Stimulated activated CD4-positive, alpha-beta T cell treated with anti-CD3 and anti-CD28 coated beads, Interleukin-15, amount 100 ng/mL, for 48 hours (primary cell): ENCODE measurements at places on chromosomes 7 and 10.

DNA sequence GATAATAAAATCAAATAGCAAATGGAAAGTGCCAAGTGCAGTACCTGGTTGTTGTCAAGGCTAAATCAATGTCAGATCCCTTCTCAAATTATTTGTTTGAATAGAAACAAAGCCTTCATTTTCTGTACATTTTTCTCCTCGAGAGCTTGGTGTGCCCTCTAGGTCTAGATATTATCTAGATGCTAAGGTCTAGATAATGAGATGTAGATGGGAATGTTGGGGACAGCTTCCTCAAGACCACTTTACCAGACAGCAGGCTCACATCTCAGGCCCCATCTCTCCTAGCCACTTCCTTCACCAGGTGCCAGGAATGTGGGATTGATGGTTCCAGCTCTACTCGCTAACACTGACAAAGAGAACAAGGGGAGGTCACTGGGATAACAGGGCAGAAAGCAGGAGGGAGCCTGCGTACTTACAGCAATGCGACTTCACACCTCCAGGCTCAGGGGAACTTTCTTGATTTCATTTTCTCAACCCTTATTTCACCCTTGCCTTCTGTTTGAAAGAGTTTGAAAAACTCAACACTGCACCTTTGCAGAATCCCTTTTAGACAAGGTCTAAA lies 451.4 kb upstream of the VSTM2A start:
- no peak for DNase-seq

DNA sequence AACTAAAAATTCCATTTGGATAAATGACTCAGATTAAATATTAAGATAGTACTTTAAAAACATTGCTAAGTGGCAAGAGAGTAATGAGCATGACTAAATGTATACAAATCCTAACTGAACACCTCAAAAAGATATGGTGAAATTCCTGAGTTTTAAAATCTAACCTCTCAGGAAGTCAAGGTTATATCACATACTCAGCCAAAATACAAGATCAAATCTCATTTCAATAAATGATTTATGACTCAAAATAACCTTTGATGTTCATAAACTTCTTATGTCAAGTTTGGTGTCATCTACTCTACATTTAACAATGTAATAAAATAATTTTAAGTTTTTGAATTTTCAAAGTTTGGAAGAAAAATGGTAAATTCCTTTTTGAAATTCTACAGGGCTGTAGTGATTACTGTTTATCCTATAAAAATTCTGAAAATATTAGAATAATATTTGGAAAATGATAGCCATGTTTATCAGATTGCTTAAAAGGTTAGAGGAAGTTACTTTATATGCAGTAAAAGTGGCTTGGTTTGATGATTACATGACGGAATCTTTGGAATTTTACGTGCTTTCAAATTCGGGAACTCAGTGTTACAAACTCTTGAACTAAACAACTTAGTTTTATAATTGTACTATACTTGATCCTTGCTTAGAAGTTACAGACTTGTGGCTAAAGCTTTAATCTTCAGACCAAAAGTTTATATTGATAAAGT lies 43.7 kb downstream of the ASZ1 start:
- no peak for DNase-seq

DNA sequence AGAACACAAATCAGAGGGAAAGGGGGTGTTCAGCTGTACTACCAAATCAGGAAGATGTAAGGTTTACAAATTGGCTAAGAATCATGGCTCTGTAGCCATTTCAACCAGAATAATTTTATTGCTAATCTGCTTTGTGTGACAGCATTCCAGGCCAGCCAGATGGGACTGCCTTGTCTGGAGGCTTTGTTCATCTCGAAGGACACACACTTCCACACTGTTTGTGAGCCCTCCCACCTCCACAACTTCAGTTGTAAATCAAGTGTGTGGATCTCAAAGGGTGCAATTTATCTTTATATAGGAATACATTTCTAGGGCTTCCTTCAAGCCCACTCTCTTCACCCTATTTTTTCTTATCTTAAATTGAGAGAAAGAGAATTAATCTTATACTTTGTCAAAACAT lies 6.9 kb upstream of the OIT3 start:
- no peak for DNase-seq

DNA sequence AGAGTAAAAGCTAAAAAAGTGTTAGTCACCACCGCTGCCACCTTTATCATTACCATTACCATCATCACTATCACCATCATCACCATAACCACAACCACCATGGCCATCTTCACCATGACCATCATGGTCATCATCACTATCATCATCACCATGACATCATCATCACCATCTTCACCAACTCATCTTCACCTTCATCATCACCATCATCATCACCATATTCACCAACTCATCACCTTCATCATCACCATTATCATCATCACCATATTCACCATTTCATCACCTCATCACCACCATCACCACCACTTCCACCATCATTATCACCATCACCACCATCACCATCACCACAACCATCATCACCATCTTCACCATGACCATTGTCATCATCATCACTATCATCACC lies 46.5 kb upstream of the PDGFA start:
- no peak for DNase-seq

GRCh38 chr7:75762350-75762917 lies 9.6 kb downstream of the CCL26 start:
- DNase-seq = no peak

GRCh38 chr10:66926841-66927240 lies 1.0 kb downstream of the LRRTM3 start:
- no peak for DNase-seq

DNA sequence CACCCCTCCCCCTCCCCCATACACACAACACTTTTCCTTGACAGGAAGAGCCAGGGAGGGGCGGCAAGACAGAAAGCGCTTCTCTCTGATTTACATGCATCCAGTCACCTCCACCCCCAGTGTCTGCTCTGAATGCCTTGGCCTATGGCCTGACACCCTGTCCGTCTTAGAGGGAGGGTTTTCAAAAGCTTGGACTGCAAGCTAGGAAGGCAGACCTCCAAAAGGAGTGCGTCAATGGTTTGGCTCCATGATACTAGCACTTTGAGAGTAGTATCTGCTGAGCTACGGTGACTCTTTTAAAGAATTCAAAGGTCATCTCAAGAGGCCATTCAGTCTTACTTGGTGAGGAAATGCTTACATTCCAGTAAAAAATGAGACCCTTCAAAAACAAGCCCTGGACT lies 20.3 kb upstream of the PAX2 start:
- no peak for DNase-seq

DNA sequence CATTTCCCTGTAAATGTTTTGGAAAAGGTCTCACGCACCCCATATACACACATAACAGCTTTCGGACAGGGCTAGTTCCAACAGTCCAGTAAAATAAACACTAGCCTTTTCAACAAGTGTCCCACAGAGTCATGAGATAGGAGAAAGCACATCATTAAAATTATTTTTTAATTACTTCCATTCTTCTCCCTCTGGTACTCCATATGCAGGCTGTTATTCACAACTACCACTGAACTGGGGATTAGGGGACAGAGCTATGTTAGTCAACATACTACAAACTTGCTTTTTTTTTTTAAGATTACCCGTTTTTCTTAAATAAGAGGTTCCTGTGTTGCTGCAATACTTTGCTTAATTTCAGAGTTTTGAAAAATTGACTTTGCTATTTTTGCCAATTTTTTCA lies 576.6 kb upstream of the KCND2 start:
- DNase-seq = no peak

DNA sequence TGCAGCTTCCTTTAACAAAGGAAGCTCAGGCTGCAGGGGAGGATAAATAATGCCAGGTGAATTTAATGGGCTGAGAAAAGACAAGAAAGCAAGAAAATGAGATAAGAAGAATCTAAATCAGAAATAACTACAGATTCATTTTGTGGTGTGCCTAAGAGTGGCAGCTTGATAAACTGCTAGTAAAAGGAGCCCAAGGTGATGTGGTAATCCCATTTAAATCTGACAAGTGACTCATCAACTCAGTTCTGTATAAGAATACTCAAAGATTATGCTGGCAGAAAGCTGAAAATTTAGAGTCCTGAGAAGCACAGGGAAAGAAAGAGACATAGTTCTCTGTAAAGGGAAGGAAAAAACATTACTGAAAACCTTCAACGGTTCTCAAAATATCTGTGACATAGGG lies 109.4 kb upstream of the PDE1C start:
- no peak for DNase-seq

GRCh38 chr7:159118197-159118595 lies 26.5 kb downstream of the VIPR2 start:
- no peak for DNase-seq

DNA sequence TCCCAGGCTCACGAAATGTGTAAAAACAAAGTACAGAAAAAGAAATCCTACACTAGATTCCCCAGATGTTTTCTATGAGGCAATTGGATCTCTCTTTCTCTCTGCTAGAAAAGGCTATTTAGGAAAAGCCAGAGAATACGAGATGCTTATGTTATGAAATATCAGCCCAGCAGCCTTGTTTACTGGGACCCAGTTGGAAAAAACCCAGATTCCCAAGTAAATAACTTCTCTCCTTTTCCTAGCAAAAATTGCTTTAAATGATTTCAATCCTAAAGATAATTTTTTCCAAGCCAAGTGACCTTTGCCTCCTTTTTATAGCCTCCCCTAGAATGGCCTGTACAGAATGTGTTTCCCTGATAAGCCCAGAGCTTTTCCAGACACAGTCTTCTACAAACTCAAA lies 199.3 kb downstream of the PLXNA4 start:
- DNase-seq = no peak

- no peak for DNase-seq
Observed at GRCh38 chr10:60270426-60270825, 119.2 kb downstream of the ANK3 start.

- no peak for DNase-seq
Observed at GRCh38 chr7:51219261-51219988, 97.2 kb downstream of the COBL start.

- no peak for DNase-seq
Observed at GRCh38 chr7:25762511-25763462, 389.2 kb upstream of the NFE2L3 start.

GRCh38 chr7:134897936-134898335 lies 88.4 kb upstream of the AGBL3 start:
- DNase-seq = no peak

GRCh38 chr7:92557249-92557648 lies 28.7 kb downstream of the RBM48 start:
- no peak for DNase-seq

GRCh38 chr7:27156508-27156898 lies at the start of gene HOXA7:
Gene HOXA7 (minus strand): TSS chr7:27156675. CDS start chr7:27156545, 130 bp downstream.
- DNase-seq = no peak

DNA sequence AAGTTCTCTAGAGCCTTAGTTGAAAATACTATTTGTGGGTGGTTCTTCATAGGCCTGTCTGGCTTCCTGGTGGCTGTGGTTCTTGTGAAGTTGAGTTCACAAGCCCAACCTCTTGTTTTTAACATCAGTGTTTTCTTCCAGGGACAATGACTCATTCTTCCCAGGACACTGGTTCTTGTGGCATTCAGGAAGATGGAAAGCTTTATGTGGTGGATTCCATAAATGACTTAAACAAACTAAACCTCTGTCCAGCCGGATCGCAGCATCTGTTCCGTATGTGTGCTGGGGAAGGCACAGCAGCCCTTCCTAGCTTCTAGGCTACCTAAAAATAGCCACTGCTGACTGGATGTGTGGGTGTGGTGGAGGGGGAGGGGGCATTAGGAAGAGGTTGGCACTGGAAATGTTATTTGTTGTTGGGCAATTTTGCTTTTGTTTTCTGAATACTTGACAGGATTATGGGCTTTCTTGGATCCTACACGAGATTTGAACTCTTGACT lies 3.9 kb downstream of the LSMEM1 start:
- no peak for DNase-seq

DNA sequence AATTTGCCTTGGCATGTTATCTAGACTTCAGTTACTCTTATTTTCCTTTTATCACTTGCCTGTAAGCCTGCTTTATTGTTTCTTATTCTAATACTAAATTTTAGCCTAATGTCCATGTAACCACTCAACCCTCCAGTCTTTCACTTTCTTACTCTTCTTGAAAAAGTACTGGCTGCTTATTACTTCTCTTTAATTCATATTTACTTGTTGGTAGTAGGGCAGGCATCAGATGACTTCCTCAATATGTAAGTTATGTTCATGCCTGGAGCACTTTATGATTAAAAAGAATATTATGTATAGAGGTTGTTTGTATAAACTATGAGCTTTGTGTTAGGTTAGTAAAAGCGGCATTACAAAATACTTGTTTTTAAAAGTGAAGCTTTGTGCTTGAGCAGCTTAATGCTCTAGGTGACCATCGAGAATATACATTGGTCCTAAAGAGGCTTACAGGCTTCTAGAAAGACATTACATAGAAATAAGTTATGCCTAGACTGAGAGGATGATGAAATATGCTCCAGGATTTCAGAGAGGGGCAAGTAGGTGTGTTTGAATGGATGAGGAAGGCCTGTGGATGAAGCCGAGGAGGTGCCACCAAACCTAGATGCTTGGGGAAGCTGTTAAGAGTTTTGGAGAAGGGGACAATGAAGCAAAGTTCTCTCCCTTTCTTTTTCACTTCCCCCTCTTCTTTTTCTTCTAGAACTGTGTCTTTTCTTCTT lies 207.1 kb upstream of the HDAC9 start:
- DNase-seq = no peak

GRCh38 chr10:121428867-121429266 lies 169.4 kb downstream of the FGFR2 start:
- no peak for DNase-seq

GRCh38 chr7:42740408-42740807 lies 171.5 kb downstream of the C7orf25 start:
- no peak for DNase-seq

DNA sequence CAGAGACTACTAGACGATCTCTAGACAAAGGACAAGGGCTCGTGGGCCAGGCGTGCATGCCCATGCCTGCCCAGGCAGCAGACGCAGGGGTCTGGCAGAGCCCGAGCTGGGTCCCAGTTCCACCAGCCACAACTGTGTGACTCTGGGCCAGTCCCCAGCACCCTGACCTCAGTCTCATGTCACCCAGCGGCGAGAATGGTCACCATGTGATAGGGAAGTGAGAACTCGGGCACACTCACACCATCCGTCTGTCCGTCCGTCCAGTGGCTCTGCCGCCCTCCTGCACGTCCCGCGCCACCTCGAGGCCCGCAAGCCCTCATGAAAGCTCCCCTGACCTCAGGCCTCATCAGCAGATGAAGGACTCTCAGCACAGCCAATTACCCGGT lies 280.0 kb downstream of the ELFN1 start:
- DNase-seq = no peak

DNA sequence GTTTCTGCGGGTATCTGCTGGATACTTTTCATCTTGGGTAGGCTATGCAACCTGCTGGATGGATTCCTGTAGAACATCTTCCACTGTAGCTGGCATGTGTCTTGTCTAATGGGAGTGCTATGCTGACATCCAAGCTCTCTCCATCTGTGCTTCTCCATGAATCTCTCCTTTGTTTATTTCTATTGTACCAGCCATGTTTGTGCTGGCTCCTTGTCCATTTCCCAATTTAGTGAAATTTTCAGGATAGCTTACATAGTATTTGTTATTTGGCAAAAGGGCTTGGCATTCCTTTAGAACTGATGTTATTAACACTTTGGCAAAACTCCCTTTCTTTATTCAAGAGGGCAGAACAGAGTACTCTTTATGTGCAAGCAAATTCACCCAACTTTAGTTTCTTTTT lies 198.0 kb downstream of the CSTF2T start:
- no peak for DNase-seq
